ENCODE measurements at places on chromosomes 13 and 19.

DNA sequence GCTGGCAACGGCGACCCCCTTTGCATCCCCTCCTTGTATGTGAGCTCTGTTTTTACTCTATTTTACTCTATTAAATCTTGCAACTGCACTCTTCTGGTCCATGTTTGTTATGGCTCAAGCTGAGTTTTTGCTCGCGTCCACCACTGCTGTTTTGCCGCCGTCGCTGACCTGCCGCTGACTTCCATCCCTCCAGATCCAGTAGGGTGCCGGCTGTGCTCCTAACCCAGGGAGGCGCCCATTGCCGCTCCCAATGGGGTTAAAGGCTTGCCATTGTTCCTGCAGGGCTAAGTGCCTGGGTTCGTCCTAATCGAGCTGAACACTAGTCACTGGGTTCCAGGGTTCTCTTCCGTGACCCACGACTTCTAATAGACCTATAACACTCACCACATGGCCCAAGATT, 2704.4 kb downstream of the PCDH9 start:
- DNase-seq = no peak

DNA sequence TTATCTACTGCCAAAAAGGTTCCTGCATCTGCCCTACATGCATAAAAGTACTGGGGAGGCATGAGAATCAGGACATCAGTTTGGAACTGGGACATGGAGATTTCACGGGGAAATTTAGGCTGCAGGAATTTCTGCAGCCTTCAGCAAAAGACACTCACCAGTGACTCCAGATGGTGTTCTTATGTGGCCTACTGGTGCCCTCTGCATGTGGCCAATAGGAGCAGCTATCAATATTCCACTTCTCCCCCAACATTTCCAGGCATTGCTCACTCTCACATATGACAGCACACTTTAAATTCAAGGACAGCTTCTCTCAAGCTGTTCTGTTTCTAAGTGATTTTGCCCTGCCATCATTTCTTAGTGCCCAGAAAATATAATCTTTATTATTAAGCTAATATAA, 570.5 kb upstream of the ARGLU1 start:
- peak; percentile 9 for DNase-seq

GRCh38 chr13:97433727-97434396, at the start of gene RAP2A:
RAP2A (plus strand) TSS chr13:97434169; CDS start chr13:97434471, 302 bp downstream.
- peak; percentile 91 for DNase-seq

DNA sequence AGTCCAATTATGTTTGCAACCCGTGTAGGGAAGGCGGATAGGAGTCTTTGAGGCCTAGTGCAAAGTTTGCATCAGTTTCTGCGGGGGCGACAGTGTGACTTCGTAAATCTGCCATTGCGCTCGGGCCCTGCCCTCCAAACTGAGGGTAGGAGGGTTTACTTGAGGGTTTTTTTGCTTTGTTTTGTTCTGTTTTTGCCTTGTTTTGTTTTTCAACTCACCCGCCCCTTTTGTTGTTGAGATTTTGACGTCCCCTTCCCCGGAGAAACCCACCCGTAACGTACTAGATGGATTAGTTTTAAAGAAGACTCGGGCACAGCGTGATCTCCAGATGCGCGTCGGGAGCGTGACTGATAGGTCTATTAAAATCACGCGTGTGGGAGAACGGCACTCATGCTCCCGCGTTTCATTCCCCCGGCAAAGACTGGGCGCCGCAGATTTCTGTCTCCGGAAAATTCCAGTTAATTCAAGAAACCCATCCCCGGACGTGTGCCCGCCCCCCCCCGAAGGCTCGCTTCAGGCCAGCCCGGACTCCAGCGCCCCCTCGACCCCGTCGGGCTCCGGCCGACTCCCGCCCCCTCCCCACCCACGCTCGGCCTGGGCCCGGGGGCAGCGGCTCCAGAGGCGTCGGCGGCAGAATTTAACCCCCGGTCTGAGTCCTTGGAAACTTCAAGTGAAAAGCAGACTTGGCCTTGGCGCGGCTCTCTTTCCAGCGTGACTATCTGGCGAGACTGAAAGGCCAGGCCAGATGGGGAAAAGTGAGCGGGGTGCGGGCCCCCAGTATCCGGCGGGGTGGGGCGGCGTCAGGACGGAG, 5.0 kb downstream of the SOX1 start:
- DNase-seq = no peak

GRCh38 chr19:55390461-55390880, 4.7 kb downstream of the RPL28 start:
- no peak for DNase-seq

- DNase-seq = peak; percentile 58
Observed at GRCh38 chr19:43618921-43619261, 538 bp downstream of the ZNF428 start.

- DNase-seq = no peak
Observed at GRCh38 chr13:107271227-107271626, 703.3 kb upstream of the ARGLU1 start.

- no peak for DNase-seq
Observed at GRCh38 chr19:13934785-13935109, 3.5 kb downstream of the PODNL1 start.

DNA sequence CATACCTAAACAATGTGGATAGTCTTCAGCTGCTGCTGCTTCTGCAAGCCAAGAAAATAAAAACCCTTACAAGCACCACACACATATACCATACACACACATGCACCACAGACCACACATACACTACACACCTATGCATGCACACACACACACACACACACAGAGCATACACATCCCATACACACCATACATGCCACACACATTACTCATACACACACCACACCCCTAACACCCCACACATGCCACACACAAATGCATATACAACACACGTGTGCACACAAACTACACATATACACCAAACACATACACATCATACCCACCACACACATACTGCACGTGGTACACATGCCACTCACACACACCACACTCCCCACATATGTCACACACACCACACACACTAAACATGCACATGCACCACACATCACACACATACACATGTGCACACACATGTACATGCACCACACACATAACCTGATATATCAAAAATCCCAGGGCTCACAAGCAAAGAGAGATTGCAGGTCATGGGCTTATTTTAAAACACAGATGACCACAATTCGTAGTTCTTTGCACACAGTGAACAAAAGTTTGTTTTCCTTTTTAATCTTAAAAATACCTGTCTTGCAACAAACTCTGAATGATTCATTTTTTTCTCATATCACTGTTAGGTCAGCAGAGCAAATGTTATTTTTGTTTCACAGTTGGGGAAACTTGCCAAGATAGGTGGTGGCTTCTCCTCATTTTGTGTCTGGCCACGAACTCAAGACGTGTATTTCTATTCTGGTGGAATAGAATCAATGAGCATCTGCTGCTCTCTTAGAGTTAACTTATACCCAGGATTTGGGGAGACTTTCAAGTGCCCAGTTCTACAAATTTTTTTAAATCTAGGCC, 456.6 kb downstream of the FGF9 start:
- DNase-seq = no peak

GRCh38 chr13:96090240-96091101, 564 bp downstream of the HS6ST3 start:
- DNase-seq = peak; percentile 61

DNA sequence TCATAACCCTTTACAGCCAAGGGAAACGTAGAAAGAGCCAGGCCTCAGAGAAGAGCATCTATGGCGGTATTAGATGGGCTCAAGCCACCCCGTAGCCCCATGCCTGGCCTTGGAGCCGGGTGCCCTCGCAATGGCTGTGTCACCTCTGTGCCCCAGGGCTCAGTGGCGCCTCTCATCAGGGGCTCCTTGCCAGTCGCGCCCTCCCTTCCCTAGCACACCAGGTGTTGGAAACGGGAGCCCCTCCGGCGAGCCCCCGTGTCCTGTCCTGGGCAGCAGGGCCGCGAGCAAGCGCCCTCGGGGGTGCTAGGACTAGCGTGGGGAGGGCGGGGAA, 453 bp downstream of the ZNF256 start:
- no peak for DNase-seq

All from AG20443 (cell line).